GM18507 (cell line): ENCODE measurements at places on chromosomes 7 and 10.
A peak's percentile ranks its signal among the peaks of the same experiment; 100 is the strongest.

- DNase-seq = no peak
Observed at GRCh38 chr7:2602406-2603043, 29.3 kb upstream of the TTYH3 start.

GRCh38 chr7:130092598-130092997 lies 22.3 kb downstream of the KLHDC10 start:
- peak; percentile 8 for DNase-seq

DNA sequence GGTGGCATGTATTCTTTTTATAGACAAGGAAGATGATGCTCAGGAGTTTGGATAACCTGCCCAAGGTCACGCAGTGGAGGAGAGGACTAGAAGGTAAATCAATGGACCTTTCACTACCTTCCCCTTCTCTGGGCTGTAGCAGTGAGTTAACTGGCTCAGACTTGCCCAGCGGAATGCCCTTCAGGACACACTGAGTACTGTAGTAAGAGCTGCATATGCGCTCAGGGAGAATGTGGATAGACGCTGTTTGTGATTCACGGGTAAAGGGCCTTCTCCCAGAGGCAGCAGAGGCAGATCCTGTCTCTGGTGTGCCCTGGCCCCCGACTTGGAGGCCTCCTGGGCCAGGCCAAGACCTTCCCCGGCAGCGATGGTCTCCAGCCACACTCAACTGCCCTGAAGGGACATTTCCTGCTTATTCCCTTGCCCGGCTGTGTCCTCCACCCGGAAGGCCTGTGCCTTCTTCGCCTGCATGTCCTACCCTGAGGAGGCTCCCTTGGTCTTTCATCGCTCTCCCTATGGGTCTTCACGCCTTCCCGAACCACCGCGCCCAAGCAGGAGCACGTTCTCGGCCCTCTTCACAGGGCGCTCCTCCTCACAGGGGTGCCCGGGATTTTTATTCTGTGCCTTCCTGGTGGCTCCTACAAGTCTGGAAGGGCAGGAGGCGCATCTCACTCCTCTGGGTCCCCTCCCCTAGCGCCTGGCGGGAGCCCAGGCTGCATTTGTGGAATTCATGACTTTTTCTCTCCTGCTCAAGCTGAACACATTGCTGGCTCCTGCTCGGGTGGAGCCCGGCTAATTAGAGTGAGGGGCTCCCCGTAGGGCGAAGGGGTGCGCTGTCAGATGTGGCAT lies 1.8 kb upstream of the IKZF1 start:
- no peak for DNase-seq

DNA sequence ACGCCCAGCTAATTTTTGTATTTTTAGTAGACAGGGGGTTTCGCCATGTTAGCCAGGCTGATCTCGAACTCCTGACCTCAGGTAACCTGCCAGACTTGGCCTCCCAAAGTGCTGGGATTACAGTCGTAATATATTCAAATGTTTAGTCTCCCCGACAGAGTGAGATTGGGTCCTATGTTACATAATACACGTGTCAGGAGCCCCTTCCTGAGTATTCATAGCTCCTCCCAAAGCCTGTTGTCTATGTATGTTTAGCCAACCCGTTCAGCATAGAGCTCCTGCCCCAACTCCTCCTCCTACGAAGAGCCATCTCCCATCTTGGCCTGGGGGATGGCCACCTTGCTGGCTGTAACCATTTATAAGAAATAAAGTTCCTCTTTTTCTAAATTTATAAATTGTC lies 2.7 kb upstream of the PPP2R2D start:
- no peak for DNase-seq

DNA sequence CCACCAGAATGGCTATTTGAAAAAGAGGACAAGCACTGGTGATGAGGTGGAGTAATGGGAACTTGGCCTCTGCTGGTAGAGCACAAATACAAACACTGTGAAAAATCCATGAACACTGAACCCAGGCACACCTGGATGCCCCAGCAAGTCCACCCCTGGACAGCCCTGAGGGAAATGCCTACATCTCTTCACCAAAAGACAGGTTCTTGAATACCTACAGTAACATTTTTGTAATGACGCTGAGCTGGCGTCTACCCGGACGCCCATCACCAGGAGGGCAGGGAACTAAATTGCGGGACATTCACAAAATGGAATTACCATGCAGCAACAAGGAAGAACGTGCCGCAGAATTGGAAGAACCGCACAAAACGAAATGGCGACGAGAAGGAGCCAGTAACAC lies 70.5 kb downstream of the GNA12 start:
- DNase-seq = no peak

DNA sequence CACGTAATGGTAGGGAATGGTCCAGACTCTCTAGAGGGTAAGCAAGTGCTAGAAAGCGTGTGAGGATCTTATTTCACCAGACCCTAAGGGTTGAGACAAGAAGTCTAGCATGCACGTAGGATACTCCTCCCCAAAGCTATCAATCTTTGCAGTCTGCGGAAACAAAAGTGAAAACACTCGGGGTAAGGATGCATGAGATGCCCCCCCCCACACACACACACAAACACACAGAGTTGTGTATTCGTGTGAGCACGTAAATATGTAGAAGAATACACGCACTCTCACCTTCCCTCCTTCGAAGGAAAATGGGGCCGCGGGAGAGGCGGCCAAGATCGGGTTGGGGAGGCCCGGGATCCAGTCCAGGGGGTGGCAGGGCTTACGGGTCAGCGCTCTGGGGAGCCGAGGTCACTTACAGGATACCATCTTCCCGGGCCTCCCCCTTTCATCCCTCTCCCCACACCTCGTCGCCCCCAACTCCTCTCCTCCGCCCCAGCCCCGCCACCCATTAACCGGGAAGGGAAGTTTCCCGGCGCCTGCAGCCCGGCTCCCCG lies 455 bp downstream of the CUL2 start:
- peak; percentile 5 for DNase-seq

DNA sequence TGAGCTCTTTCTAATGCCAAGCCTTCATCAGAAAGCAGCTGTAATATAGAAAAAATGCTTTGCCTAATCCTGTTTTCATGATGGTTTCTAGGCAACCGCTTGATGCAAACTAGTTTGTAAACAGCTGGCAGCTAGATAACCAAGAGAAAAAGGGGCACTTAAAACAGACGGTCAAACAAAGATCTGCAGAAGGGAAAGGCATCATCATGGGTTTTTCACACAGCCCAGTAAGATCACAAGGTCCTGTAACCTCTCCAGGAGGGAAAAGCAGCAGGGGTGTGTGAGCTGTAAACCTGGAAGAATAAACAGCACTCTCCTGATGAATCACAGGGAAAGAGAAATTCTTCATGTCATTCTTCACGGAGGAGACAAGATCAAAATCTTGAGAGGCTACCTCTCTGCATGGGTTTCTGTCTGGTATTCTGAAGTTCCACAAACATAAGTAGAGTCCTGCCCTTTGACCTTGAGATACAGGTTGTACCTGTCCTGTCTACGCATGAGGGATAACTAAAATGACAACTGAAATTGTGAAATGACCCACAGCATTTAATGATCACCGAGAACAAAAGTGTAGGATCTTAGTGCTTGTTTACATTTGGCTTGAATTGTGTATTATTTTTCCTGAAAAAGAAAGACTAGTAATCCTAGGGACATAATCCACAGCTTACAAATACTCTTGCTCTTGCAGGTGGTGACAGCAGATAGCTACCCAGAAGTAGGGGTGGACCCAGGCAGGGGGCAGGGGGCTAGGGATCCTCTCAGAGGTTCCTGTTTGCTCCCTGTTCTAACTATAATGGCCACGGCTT lies 48.0 kb downstream of the CREB3L2 start:
- DNase-seq = no peak

DNA sequence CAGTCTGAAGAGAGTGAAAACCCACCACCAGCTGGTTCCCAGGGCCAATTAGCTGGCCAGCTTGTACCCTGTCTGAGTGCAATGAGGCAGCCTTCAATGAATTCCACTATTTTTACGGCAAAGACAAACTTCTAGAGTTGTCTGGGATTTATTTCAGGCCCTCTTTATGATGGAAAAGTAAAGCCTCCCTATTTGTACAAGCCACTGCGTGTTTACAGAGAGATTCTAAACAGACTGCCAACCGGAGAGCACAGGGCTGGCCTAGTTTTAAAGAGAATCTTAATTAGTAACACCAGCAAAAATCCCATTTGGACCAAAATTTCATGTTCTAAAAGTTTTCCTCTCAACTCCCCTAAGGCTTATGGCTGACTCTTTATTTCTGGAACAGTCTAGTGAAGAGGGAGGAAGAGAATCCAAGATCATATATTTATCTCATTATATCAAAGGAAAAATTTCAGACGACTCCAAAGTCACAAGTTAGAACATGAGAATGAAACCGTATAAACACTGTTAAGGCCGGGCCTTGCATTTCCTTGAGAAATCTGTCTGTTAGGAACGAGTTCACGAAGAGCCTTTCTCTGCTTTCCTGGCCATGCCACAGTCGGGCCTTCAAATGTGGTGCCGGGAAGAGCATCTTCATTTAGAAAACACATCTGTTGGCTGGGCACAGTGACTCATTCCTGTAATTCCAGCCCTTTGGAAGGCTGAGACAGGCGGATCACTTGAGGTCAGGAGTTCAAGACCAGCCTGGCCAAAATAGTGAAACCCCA lies 724.6 kb upstream of the NRP1 start:
- no peak for DNase-seq
